ENCODE measurements at places on chromosomes 1 and 21. TPM values are rescaled to one million over a fixed set of nuclear protein-coding genes. Genes with fewer than 3 reads are reported as not detected.

Gene MROH7
- total RNA-seq: not detected

Gene TP73
- total RNA-seq: not detected

Gene IL10
- total RNA-seq: not detected

Gene UHMK1
- total RNA-seq: 57.9 TPM

Gene SPRR2F
- total RNA-seq: not detected

Gene DPH5
- total RNA-seq: 32.3 TPM

Gene TRIM33
- total RNA-seq: 40.1 TPM

Gene SMIM11
- total RNA-seq: 6.9 TPM

Gene PIGV
- total RNA-seq: 8.6 TPM

Gene ADGRL4
- total RNA-seq: 3.2 TPM

Gene BRDT
- total RNA-seq: not detected

Gene KIF1B
- 32.5 TPM for total RNA-seq

Gene MSH4
- total RNA-seq: under 0.01 TPM

Gene BCAN
- total RNA-seq: not detected

Gene VASH2
- 0.90 TPM for total RNA-seq

Gene S100A8
- total RNA-seq: not detected

Gene PODN
- 0.56 TPM for total RNA-seq

Gene PTAFR
- total RNA-seq: under 0.01 TPM

Gene ITGB2
- not detected for total RNA-seq

Gene MTF2
- 33.3 TPM for total RNA-seq

Gene SLC35F3
- under 0.01 TPM for total RNA-seq

Gene EFNA3
- 0.56 TPM for total RNA-seq

Gene MYCL
- 0.72 TPM for total RNA-seq

Gene ENAH
- total RNA-seq: 86.9 TPM

Gene ELOA
- 44.4 TPM for total RNA-seq

Gene TCEA3
- 3.0 TPM for total RNA-seq

Gene CHIA
- total RNA-seq: not detected

Gene CYP4B1
- not detected for total RNA-seq

Gene LPAR3
- 0.18 TPM for total RNA-seq

Gene AIRE
- not detected for total RNA-seq

Gene UQCRHL
- 1.4 TPM for total RNA-seq

Gene CTH
- 2.7 TPM for total RNA-seq

Gene OR2T11
- not detected for total RNA-seq
